ENCODE measurements at places on chromosomes 4 and X. TPM values are rescaled to one million over a fixed set of nuclear protein-coding genes. Genes with fewer than 3 reads are reported as not detected.

GPR173 gene
- 1.3 TPM for total RNA-seq

GLRA2 gene
- total RNA-seq = not detected

FOXR2 gene
- not detected for total RNA-seq

CTAG2 gene
- not detected for total RNA-seq

ZNF827 gene
- 8.1 TPM for total RNA-seq

H2BW2 gene
- not detected for total RNA-seq

DRP2 gene
- total RNA-seq = not detected

SLC7A11 gene
- 2.7 TPM for total RNA-seq

GC gene
- 2.5 TPM for total RNA-seq

ASB9 gene
- 3.0 TPM for total RNA-seq

DNA sequence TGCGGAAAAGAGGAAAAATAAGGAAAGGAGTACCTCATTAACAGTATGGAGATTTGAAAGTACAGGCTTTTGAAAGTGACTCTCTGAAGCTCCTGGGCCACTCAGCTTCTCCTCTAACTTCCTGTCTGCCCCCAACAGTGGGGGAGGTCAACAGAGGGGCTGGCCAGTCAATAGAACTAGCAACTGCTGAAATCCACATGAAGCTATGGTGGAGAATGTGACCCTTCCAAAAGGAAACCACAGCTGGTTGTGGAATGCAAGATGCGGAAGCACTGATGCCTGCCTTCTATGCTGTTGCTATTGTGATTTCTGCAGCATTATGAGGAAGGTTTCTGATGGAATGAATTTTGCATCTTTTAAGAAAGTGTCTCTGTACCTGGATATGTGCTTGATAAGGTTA lies 2.4 kb downstream of the CORIN start:
- no peak for DNase-seq
- H3K27me3 ChIP-seq = no peaks in the 10 kb centered on the region
- no peak overlapping the region for H3K27ac ChIP-seq
- no peak overlapping the region for H3K4me3 ChIP-seq
- peaks cover 30% of the 10 kb centered on the region for H3K4me1 ChIP-seq

- no peak for DNase-seq
- H3K27me3 ChIP-seq = no peaks in the 10 kb centered on the region
- H3K4me3 ChIP-seq = no peak overlapping the region
- no peak overlapping the region for H3K27ac ChIP-seq
These were observed 10.2 kb upstream of the CASK start for GRCh38 chrX:41933546-41933945.

DNA sequence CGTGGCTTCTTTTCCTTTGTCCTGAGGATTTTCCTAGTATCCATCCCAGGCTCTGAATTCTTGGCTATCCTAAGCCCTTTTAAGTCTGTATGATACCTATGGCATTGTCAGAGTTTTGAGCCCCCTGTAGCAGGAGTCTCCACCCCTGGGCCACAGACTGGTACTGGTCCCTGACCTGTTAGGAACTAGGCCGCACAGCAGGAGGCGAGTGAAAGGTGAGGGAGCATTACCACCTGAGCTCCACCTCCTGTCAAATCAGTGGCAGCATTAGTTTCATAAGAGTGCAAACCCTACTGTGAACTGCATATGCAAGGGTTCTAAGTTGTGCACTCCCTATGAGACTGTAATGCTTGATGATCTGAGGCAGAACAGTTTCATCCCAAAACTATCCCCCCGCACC lies 216.1 kb downstream of the RAPGEF2 start:
- H3K27me3 ChIP-seq = no peaks in the 10 kb centered on the region
- H3K4me1 ChIP-seq = no peaks in the 10 kb centered on the region
- peaks cover 3% of the 10 kb centered on the region for H3K36me3 ChIP-seq
- DNase-seq = no peak
- H3K4me3 ChIP-seq = no peak overlapping the region

DNA sequence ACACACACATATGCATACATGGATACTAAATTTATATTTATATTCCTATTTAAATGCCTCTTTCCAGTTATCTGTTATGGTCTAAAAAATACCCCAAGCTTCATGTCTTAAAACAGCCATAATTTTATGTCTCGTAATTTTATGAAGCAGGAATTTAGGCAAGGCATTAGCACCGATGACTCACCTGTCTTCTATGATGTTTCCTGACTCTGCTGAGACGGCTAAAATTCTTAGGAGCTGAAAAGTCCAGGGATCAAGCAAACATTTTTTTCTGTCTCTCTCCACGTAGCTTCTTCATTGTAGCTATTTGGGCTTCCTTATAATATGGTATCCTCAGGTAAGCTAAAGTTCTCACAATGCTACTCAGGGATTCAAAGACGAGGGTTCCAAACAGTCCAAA lies 930.3 kb downstream of the STIM2 start:
- no peak for DNase-seq
- no peaks in the 10 kb centered on the region for H3K4me1 ChIP-seq
- no peaks in the 10 kb centered on the region for H3K27me3 ChIP-seq
- no peaks in the 10 kb centered on the region for H3K36me3 ChIP-seq
- H3K4me3 ChIP-seq = no peak overlapping the region

DNA sequence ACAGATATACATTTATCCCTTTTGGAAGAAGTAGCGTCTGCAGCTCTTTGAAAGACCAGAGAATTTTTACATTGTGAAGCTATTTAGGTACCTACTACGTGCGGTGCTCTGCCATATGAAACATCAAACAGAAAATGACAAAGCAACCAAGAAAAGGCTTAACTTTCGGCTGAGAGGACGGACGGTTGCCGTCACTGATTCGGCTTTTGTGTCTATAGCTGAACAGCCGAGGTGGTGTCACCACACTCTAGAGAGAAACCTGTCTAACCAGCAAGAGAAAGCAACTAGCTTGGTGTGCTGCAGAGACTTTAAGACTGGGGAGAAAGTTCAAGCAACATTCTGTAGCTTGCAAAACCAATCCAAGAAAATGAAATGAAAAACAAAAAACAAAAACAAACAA lies 145.5 kb downstream of the SHOX start:
- H3K27me3 ChIP-seq = no peaks in the 10 kb centered on the region
- H3K4me3 ChIP-seq = no peak overlapping the region
- no peaks in the 10 kb centered on the region for H3K4me1 ChIP-seq
- H3K36me3 ChIP-seq = no peaks in the 10 kb centered on the region

GRCh38 chr4:60759518-60760245 lies 440.4 kb upstream of the ADGRL3 start:
- H3K27ac ChIP-seq = no peak overlapping the region
- no peaks in the 10 kb centered on the region for H3K27me3 ChIP-seq
- DNase-seq = no peak
- no peaks in the 10 kb centered on the region for H3K4me1 ChIP-seq
- no peak overlapping the region for H3K4me3 ChIP-seq
- no peaks in the 10 kb centered on the region for H3K36me3 ChIP-seq

GRCh38 chr4:6236816-6237390 lies 32.7 kb upstream of the WFS1 start:
- no peak overlapping the region for H3K27ac ChIP-seq
- no peaks in the 10 kb centered on the region for H3K36me3 ChIP-seq
- no peaks in the 10 kb centered on the region for H3K4me1 ChIP-seq
- no peak for DNase-seq
- no peaks in the 10 kb centered on the region for H3K27me3 ChIP-seq

DNA sequence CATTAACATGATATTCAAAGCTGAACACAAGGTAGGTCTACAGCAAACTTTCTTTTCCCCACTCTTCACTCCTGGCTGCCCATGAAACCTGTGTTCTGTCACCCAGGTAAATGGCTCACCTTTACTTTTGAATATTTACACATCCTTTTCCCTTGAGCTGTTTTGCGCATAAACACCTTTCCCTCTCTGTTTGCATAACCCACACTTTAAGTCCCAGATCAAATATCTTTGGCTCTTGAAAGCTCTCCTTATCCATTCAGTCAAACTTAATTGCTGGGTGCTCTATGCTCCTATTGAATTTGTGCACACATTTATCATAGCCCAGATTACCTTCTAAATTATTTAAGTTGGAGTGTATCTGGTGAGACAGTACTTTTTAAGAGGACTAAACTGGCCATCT lies 51.7 kb upstream of the ATP8A1 start:
- no peaks in the 10 kb centered on the region for H3K36me3 ChIP-seq
- DNase-seq = no peak
- H3K27ac ChIP-seq = peak overlapping the region; percentile 54
- no peaks in the 10 kb centered on the region for H3K27me3 ChIP-seq

- no peaks in the 10 kb centered on the region for H3K27me3 ChIP-seq
- peaks cover 19% of the 10 kb centered on the region for H3K4me1 ChIP-seq
- no peak for DNase-seq
These were observed 150.4 kb downstream of the MGST2 start for GRCh38 chr4:139815778-139816601.

GRCh38 chrX:47218280-47218919 lies at the start of gene CDK16:
Gene CDK16 (plus strand): TSS chrX:47218681. CDS start chrX:47223558, 4,877 bp downstream.
- peak within 1 kb of the TSS; percentile 68 for H3K4me3 ChIP-seq
- H3K36me3 ChIP-seq = peaks cover 28% of the 10 kb centered on the region
- peak within 1 kb of the TSS; percentile 96 for H3K27ac ChIP-seq
- DNase-seq = peak; percentile 95

DNA sequence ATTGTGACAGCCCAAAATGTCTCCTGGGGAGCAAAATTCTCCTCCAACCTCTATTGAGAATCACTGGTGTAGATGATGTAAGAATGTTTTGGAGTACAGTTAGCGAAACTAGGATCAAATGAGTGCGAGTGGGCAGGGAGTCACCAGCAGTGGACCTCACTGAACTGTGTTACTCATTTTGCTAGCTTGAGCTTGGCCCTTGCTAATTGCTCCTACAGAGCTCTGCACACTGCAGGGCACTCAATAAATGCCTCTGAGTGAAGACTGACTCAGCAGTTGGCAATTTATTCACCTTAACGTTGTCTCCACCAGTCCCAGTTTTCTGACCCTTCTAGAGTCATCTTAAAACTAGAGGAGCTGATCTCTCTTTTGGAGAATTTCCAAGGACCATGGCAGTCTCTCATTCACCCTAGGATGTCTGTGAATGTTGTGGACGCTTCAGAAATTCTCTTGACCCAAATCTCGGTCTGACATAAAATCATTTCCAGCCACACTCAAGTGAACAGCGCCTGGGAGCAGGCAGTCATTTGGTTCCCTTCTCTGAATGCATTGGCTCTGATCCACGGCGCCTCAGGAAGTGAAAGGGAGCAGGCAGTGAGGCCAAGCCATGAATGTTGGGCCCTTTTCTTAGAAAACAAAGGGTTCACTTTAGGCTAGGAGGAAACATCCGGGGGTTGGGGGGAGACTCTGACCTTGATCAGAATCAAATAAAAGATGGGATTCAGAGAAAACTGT lies 148.1 kb downstream of the NWD2 start:
- H3K4me3 ChIP-seq = no peak overlapping the region
- H3K27ac ChIP-seq = no peak overlapping the region
- no peaks in the 10 kb centered on the region for H3K27me3 ChIP-seq

DNA sequence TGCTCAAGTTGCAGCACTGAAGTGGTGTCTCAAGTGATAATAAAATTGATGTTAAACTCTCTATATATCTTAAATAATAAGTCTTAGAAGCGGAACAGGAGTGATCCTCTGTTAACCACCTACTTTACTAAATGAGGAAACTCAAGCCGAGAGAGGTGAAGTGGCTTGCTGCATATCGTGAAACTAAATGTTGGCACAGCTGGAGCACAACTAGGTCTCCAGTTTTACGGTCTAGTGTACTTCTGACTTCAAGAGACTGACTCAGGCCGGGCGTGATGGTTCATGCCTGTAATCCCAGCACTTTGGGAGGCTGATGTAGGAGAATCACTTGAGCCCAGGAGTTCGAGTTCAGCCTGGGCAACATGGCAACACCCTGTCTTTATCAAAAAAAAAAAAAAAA lies 35.5 kb upstream of the PLS3 start:
- H3K36me3 ChIP-seq = no peaks in the 10 kb centered on the region
- H3K4me1 ChIP-seq = no peaks in the 10 kb centered on the region
- no peaks in the 10 kb centered on the region for H3K27me3 ChIP-seq
- no peak overlapping the region for H3K4me3 ChIP-seq
- H3K27ac ChIP-seq = no peak overlapping the region

GRCh38 chrX:38803588-38804431 lies 2.6 kb downstream of the MID1IP1 start:
- H3K36me3 ChIP-seq = no peaks in the 10 kb centered on the region
- peak overlapping the region; percentile 71 for H3K4me3 ChIP-seq
- H3K4me1 ChIP-seq = peaks cover 6% of the 10 kb centered on the region
- no peaks in the 10 kb centered on the region for H3K27me3 ChIP-seq
- DNase-seq = peak; percentile 96

GRCh38 chr4:40909363-40909876 lies 159.7 kb downstream of the NSUN7 start:
- no peak for DNase-seq
- peak overlapping the region; percentile 42 for H3K27ac ChIP-seq
- H3K4me3 ChIP-seq = no peak overlapping the region
- no peaks in the 10 kb centered on the region for H3K4me1 ChIP-seq
- H3K36me3 ChIP-seq = no peaks in the 10 kb centered on the region

DNA sequence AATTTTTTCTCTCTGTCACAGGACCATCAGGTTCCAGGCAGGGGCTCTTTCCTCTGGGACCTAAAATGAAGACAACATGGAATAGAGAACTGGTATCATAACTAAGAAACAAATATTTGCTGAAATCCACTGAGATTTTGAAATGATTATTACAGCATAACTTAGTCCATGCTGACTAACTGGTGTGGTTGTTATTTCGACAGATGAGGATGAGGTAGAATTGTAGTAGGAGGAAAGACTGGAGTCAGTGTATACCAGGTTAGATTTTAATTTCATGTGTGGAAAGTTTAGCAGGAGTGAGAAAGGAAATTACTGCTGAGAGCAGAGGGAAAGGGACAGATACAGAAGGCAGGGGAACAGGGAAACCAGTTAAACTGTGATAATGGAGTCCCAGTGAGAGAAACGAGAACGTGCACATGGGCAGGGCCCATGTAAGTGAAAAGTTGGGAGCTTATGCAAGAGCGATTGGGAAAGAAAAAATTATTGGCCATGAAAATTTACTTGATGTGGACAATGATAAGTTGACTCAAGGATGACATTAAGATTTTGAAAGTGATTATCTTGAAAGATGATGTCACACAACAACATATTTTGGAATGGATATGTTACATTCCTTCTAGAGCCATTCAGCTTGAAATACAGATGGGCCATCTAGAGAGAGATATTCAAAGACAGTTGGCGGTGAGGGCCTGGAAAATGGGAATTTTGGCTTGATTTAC lies 98.7 kb upstream of the DDIT4L start:
- H3K4me3 ChIP-seq = no peak overlapping the region
- no peak overlapping the region for H3K27ac ChIP-seq
- no peaks in the 10 kb centered on the region for H3K27me3 ChIP-seq
- no peaks in the 10 kb centered on the region for H3K4me1 ChIP-seq
- H3K36me3 ChIP-seq = no peaks in the 10 kb centered on the region
